ENCODE measurements at places on chromosomes 12 and 14. TPM values are rescaled to one million over a fixed set of nuclear protein-coding genes. Genes with fewer than 3 reads are reported as not detected.
A peak's percentile ranks its signal among the peaks of the same experiment; 100 is the strongest.

PDE6H gene
- total RNA-seq, result not detected

TMEM63C gene
- total RNA-seq, result 3.7 TPM

NRL gene
- total RNA-seq, result 2.7 TPM

ARHGAP9 gene
- total RNA-seq, result 7.6 TPM

ZNF891 gene
- total RNA-seq, result 0.77 TPM

TEAD4 gene
- 10.2 TPM for total RNA-seq

ASB2 gene
- total RNA-seq, result 225 TPM

KRT77 gene
- total RNA-seq, result not detected

ASCL1 gene
- not detected for total RNA-seq

CACNA2D4 gene
- total RNA-seq, result 0.25 TPM

GRCh38 chr12:121970581-121971300 lies 50.9 kb upstream of the BCL7A start:
- no peak overlapping the region for H3K27ac ChIP-seq
- H3K4me1 ChIP-seq, result peaks cover 23% of the 10 kb centered on the region
- H3K36me3 ChIP-seq, result peaks cover 5% of the 10 kb centered on the region
- H3K4me3 ChIP-seq, result no peak overlapping the region
- DNase-seq, result peak; percentile 46

DNA sequence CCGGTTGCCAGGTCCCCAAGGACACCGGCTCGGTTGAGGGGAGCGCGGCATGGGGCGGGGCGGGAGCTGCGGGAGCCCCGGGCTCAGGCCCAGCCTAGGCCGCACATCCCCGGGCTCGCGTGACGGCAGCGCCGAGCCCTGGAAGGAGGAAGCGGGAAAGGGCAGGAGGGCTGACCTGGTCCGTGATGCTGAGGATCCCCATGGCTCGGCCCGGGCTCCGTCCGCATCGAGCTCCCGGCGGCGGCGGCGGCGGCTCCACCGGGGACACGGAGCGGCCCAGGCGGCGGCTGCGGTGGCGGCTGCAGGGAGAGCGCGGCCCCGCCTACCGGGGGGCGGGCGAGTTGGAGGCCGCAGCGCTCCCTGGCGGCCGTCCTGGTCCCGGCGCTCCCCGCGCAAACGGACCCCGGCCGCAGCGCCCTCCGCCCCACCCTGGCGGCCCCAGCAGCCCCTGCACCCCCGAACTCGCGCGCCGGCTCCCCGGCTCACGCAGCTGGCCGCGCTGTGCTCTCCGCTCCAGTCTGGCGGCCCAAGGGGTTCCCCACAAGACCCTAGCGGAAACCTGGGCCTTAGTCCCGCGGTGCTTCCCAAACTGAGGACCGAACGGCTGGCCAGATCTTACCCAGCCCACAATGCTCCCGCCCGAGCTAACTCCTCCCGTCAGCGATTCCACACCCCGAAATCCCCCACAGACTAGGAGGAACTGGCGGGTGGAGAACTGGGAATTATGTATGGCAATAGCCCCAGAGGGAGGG lies at the start of gene ANKRD52:
Gene ANKRD52, minus strand, starts transcription at position 317 of the 752 bp plus-strand sequence. Its CDS starts 115 bp downstream, at position 202.
- H3K27ac ChIP-seq, result peak within 1 kb of the TSS; percentile 51
- H3K4me3 ChIP-seq, result peak within 1 kb of the TSS; percentile 60
- H3K36me3 ChIP-seq, result peaks cover 34% of the 10 kb centered on the region
- peaks cover 22% of the 10 kb centered on the region for H3K4me1 ChIP-seq
- no peaks in the 10 kb centered on the region for H3K27me3 ChIP-seq

DNA sequence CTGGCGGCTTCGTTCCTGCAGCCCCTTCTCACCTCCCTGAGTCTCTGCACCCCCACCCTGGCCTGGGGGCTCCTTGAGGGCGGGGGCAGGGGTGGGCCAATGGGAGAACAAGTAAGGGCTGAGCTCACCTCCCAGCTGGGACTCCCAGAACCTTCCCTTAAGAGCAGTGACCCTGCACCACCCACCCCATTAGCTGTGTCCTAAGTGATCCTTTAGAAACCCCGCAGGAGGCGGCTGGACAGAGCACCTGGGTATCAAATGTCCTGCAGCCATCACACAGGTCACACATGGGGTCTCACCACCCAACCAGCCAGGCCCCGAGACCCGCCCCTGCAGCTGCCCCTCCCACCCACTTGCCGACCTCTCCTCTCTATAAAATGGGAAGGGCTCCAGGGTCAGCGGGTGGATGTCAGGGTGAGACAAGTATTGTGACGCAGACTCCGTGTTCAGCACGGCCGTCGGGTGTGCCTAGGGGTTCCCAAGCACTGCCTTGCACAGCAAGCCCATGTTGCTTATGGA lies 151.2 kb upstream of the C14orf180 start:
- H3K27me3 ChIP-seq, result no peaks in the 10 kb centered on the region
- DNase-seq, result no peak

- peaks cover 15% of the 10 kb centered on the region for H3K27me3 ChIP-seq
- DNase-seq, result no peak
- no peak overlapping the region for H3K27ac ChIP-seq
These were observed 5.5 kb upstream of the KCNH3 start for GRCh38 chr12:49533331-49533730.

DNA sequence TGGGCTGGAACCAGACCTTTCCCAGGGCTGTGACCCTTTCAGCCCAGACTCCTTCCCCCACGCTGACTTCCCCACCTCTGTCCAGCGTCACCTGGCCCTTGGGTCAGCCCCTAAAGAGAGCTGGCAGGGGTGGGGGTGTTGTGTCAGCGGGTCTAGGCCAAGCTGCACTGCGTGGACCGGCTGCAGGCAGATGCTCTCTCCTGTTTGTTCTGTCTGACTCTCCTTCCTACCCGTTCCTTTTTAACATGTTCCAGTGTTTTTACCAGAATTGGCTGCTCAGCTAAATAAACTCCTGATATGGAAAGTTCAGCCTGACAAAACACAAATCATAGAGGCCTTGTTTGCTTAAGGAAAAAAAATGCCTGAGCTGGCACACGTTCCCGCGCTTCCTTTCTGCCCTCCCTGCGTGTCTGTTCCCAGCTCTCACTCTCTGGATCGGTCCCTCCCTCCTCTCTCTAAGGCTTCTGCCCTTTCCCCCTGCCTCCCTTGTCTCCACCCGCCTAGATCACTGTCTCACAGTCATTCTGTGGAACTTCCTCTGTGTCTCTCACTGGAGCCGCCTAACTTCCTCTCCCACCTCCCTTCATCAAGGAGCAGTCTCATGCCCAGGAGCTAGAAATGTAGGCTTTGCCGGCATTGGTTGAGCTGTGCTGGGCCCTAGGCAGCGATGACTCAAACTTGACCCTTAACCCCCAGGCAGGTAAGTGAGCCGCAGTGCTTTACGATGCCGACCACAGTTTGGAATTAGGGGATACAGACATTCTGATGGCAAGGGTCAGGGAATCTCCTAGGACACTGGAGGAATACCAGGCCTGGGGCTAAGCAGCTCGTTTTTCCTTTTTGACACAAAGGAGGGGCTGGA lies 15.5 kb upstream of the MLXIP start:
- peak; percentile 72 for DNase-seq
- H3K4me3 ChIP-seq, result no peak overlapping the region
- H3K27ac ChIP-seq, result peak overlapping the region; percentile 33
- H3K36me3 ChIP-seq, result peaks cover 23% of the 10 kb centered on the region

DNA sequence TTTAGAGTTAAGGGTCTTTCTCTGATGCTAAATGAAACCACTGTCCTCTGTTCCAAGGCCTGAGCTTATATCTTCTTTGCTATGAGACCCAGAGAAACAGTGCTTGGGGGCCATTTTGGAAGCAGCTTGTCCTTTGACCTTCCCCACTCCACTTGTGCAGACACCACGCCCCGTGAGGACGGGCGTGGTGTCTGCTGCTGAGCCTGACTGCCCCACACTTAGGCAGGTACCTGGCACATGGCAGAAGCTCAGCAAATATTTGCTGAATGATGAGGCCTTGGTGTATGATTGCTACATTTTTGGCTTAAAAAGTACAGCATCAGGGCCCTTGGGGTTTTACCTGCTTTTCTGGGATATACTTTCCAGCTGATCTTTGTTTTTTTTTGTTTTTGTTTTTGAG lies 69.9 kb downstream of the RASSF3 start:
- H3K4me1 ChIP-seq, result peaks cover 79% of the 10 kb centered on the region
- DNase-seq, result no peak
- H3K36me3 ChIP-seq, result peaks cover 4% of the 10 kb centered on the region
- H3K27ac ChIP-seq, result peak overlapping the region; percentile 66
- H3K4me3 ChIP-seq, result no peak overlapping the region

- no peak overlapping the region for H3K4me3 ChIP-seq
- H3K27ac ChIP-seq, result no peak overlapping the region
- peaks cover 51% of the 10 kb centered on the region for H3K36me3 ChIP-seq
- H3K4me1 ChIP-seq, result peaks cover 53% of the 10 kb centered on the region
- no peaks in the 10 kb centered on the region for H3K27me3 ChIP-seq
- no peak for DNase-seq
These were observed 33.3 kb downstream of the ATP2A2 start for GRCh38 chr12:110314308-110314707.

DNA sequence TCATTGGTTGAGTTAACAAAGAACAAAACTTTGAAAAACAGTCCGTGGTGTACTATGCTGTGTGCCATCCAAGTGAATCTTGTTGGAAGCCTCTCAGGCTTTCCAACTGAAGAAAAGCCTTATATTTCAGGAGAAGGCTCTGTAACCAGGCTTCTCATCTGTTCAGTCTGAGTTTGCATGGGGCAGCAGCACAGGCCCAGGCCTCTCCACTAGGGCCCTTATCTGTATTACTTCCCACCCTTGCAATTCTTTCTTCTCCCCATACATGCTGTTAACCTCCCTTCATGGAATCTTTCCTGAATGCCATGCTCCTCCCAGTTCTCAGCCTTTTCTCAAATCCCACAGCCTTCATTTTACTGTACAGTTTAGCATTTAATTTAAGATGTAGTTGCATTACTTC lies 28.3 kb downstream of the FRMD6 start:
- no peaks in the 10 kb centered on the region for H3K36me3 ChIP-seq
- no peaks in the 10 kb centered on the region for H3K27me3 ChIP-seq
- no peak overlapping the region for H3K27ac ChIP-seq
- H3K4me1 ChIP-seq, result no peaks in the 10 kb centered on the region
- H3K4me3 ChIP-seq, result no peak overlapping the region

DNA sequence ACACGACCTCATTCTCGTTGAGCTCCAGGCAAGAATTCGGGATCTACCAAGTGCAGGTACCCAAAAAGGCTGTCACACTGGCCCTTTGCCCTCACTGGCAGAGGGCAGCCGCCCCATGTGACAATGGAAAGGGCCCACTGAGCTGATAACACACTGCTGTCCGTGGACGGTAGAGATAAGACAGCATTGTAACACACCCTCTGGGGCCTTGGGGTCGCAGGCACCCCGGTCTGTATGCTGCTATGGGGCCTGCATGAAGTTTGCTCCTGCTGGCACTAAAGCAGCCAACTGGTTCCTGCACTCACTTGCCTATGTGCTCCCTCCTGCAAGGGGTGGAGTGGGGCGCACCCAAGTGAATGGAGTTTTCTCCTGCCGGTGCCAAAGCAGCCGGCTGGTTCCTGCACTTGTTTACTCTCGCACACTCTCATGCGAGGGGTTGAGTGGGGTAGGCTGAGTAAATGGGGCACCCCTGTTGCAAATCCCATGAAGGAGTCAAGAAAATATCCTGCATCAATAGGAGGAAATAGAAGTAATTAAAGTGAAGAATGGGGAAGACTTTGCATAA lies 477.9 kb downstream of the ATP23 start:
- DNase-seq, result no peak
- H3K27ac ChIP-seq, result no peak overlapping the region
- no peaks in the 10 kb centered on the region for H3K27me3 ChIP-seq
- H3K36me3 ChIP-seq, result no peaks in the 10 kb centered on the region

DNA sequence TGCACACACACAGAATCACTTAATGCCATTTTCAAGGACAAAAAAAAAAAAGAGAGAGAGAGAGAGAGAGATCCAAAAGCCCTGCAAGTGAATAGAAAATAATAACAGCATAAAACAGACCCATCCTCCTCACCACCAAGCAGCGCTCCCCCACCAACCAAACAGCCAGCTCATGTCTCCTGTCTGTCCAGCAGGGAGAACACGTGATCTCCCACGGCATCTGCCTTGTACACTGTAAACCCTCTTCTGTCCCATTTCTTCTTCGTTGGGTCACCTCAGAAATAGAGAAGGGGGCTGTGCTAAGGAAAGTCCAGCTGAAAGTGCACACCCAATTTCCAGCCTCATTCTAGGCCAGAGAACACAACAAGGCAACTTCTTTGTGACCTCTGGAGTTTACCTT lies 222.5 kb downstream of the EXOC5 start:
- no peaks in the 10 kb centered on the region for H3K4me1 ChIP-seq
- no peak overlapping the region for H3K4me3 ChIP-seq
- DNase-seq, result no peak

- no peak overlapping the region for H3K4me3 ChIP-seq
- H3K27ac ChIP-seq, result no peak overlapping the region
- no peak for DNase-seq
These were observed 64.2 kb downstream of the DRAM1 start for GRCh38 chr12:101941306-101942249.

DNA sequence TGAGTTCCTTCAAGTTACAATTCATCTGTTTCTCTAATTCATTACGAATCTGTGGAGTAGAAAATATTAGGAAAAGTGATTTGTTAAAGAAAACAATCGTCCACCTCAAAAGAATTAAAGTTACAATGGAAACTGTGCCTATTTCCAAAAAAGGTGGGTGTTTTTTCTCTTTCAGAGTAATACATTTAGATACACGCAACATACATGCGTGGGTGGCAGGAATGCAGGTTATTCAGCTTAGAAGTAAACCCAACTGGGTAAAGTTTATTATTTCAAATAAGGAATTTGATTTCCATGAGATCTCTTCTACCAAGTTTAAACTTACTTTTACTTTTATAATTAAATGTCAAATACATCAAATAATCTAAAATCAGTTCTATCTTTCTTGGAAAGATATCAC lies 52.2 kb downstream of the SSH1 start:
- peak overlapping the region; percentile 88 for H3K27ac ChIP-seq
- H3K36me3 ChIP-seq, result peaks cover 70% of the 10 kb centered on the region
- H3K4me3 ChIP-seq, result no peak overlapping the region
- H3K4me1 ChIP-seq, result peaks cover 10% of the 10 kb centered on the region
- no peak for DNase-seq

DNA sequence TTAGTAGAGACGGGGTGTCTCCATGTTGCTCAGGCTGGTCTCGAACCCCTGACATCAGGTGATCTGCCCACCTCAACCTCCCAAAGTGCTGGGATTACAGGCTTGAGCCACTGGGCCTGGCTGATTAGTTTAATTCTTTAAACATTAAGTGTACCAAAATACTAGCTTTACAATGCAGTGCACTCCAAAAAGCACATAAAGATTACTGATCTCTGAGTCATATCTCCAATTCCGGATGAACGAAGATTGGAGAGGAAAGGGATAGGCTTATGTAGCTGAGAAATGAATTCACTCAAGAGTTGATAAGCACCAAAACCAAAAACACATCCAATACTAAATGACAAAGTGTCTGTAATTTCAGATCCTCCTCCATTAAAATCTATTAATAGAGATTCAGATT lies 15.1 kb downstream of the NAV3 start:
- H3K27me3 ChIP-seq, result no peaks in the 10 kb centered on the region
- H3K36me3 ChIP-seq, result no peaks in the 10 kb centered on the region
- DNase-seq, result no peak

GRCh38 chr14:92577321-92577742 lies 63.8 kb downstream of the RIN3 start:
- peaks cover 7% of the 10 kb centered on the region for H3K4me1 ChIP-seq
- H3K27me3 ChIP-seq, result no peaks in the 10 kb centered on the region
- no peak for DNase-seq

Data from heart left ventricle (tissue), 16 donors.